ENCODE measurements at places on chromosomes 12 and 14. TPM values are rescaled to one million over a fixed set of nuclear protein-coding genes. Genes with fewer than 3 reads are reported as not detected.

DNA sequence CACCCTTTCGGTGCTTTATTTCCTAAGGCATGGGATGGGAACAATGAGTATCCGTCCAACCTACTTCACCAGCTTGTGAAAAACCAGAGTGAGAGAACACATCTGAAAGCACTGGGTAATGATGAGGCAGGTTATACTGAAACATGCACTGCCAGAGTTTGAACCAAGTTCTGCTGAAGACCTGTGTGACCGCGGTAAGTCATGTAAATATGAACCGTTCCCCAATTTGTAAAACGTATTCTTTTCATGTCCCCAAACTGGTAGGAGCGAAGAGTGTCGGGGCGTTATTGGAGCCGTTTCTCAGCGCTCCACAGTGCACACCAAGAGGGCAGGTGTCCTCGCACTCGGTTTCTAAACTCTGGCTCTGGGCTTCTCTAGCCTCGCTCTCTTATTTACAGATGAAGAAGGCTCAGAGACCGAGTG lies 788 bp upstream of the NGDN start:
- peak overlapping the region; percentile 58 for H3K27ac ChIP-seq
- no peak for DNase-seq
- H3K36me3 ChIP-seq = peaks cover 21% of the 10 kb centered on the region
- H3K4me1 ChIP-seq = peaks cover 6% of the 10 kb centered on the region
- no peaks in the 10 kb centered on the region for H3K27me3 ChIP-seq

Gene OTUB2
- total RNA-seq = 0.14 TPM

Gene GLIPR1L2
- total RNA-seq = 0.41 TPM

- peak overlapping the region; percentile 12 for H3K4me3 ChIP-seq
- peaks cover 28% of the 10 kb centered on the region for H3K4me1 ChIP-seq
- H3K36me3 ChIP-seq = peaks cover 2% of the 10 kb centered on the region
- H3K27ac ChIP-seq = peak overlapping the region; percentile 72
- H3K27me3 ChIP-seq = no peaks in the 10 kb centered on the region
Observed at GRCh38 chr14:58280954-58281787, 17.2 kb upstream of the ARID4A start.

GRCh38 chr14:102352213-102352612 lies 10.5 kb downstream of the CINP start:
- no peaks in the 10 kb centered on the region for H3K27me3 ChIP-seq
- H3K4me3 ChIP-seq = no peak overlapping the region
- DNase-seq = no peak
- H3K27ac ChIP-seq = peak overlapping the region; percentile 13
- H3K4me1 ChIP-seq = peaks cover 8% of the 10 kb centered on the region
- peaks cover 50% of the 10 kb centered on the region for H3K36me3 ChIP-seq

Measured in thoracic aorta (tissue), 2 donors.